SW 1271 (cell line): ENCODE measurements at places on chromosomes 1 and 21.

DNA sequence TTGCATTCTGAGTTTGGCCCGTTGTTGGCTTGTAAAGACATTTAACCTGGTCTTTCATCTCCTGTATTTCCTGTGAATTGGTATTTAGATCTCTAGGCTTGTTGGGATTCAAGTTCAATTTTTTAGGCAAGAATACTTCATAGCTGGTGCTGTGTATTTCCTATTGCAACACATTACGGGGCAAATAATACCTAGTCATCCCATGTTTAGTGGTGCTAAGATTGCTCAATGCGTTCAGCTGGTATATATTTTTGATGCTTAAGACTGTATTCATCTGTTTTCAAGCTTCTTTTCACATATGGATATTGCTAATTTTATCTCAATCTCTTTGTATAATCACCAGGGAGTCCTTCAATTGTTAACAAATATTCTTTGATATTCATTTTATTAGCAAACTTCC is 87.5 kb upstream of the ZBTB18 start:
- DNase-seq = no peak

DNA sequence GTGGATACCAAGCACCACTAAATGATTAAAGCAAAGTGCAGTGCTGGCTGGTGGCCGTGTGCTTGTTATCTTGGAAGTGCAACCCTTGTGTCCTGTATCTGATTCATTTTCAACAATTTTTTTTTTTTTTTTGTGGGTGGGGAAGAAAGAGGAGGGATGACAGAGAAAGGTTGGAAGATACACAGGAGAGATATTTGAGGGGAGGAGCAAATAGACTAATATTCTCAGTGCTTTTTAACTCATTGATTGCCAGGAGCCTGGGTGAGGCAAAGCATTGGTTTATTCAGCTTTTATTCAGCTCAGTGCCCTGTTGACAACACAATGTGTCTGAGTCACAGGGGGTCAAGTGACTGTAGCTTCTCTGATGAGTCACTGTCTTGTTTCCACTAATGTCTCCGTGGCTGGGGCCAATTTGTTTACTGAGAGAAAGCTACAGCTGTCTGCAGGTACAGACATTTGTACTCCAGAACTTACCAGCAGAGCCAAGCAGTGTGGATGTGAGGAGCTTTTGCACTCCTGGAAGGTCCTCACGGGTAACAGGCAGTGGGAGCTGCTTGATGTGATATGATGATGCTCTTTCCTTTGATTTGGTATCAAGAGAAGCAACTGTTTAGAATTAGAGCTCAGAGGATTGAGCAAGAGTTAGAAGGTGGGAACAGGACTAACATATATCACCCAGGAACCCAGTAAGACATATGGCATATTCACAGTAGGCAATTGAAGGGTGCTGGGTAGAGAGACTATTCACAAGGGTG is 23.6 kb upstream of the DNM3 start:
- peak; percentile 26 for DNase-seq

DNA sequence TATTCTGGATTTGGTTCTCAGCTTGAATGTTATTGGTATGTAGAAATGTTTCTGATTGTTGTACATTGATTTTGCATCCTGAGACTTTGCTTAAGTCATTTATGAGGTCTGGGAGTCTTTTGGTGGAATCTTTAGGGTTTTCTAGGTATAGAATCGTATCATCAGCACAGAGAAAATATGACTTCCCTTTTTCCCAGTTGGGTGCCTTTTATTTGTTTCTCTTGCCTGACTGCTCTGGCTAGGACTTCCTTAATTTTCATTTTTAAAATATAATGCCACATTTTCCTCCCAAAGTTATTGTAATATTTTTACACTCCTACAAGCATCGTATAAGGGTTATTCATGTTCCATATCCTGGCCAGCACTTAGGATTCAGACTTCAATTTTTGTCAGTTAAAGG is 111.1 kb downstream of the FNBP1L start:
- DNase-seq = no peak

- DNase-seq = no peak
These were observed at the start of gene OLIG2 for GRCh38 chr21:33025489-33026442. Gene OLIG2, plus strand, starts transcription at chr21:33025935. Its CDS starts 928 bp downstream, at chr21:33026863.

- DNase-seq = no peak
These were observed 21.5 kb downstream of the DPH5 start for GRCh38 chr1:101004061-101004460.

GRCh38 chr1:47431534-47431933 is 6.3 kb upstream of the FOXD2 start:
- no peak for DNase-seq

- DNase-seq = no peak
These were observed 12.7 kb upstream of the TGFB2 start for GRCh38 chr1:218332416-218332815.

- no peak for DNase-seq
These were observed 104.6 kb upstream of the F3 start for GRCh38 chr1:94646141-94646643.

DNA sequence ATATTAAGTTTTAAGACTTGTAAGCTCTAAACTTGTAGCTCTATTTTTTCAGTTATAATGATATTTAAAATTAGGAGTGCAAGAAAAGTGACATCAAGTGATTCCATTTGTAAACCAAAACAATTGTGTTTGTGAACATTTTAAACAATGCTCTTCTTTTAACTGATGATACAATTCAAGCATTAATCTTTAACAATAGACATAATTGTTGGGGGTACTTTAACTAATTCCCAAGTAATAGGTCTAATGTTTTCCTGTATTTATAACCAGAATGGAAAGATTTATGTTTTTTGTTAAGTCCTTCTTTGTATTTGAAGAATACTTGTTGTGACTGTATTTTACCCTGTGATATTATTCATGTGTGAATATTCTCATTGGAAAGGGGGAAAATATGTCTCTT is 6.8 kb downstream of the ATG4C start:
- no peak for DNase-seq
